Cortex of kidney (tissue), 1 donor: ENCODE measurements at places on chromosomes 4 and X.

DNA sequence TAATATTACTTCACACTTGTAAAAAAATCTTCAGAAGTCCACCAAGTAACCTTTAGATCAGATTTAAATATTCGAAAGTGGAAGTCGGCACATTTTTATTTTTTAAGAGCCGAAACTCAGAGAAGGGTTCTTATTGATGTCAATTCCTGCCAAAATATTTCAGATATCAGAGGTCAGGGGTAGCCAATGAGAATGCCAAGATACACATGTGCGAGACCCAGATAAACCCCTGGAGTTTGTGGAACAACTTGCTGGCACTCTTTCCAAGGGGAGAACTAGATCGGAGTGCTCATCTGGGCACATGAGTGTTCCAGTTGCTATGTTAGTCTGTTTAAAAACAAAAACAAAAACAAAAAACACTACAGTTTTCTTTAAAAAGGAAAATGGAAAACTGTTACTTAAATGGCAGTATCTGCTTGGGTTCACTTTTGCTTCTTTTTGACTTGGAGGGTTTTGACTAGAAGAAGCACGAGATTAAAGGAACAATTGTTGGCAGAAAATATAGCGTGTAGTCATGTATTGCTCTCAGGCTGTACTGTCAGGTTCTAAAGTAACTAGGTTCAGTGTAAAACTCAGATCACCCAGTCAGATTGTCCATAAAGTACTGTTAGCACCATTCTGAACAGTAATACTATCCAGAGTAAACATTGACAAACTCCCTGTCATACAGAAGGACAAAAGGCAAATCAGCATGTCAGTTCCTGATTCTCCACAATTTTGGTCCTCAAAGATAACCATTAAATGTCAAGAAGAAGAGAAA lies 188.0 kb upstream of the PACRGL start:
- no peak for DNase-seq

- DNase-seq, result no peak
These were observed 29.7 kb upstream of the HPSE start for GRCh38 chr4:83364312-83364711.

DNA sequence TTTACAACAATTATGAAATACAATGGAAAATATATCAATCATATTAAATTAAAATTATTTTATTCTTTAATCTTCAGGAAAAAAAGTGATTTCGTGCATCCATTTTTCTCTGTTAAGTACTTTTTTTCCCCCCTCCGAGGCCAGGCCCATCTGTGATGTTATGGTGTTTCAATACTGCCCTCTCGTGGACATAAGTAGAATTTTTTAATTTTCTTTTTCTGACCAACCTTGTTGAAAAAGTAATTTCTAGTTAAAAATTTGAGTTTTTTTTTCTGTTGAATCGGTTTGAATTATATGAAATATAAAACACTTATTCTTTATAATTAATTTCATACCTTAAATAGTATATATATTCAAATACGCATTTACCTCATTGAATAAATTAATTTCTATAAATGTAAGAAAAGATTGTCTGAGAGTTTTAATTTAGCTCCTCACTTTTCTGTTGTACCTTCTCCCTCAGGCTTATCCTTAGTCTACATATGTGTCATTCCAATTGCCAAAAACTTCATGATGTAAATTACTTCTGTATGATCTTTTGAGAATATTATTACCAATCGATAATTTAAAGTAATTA lies 175.8 kb upstream of the TECRL start:
- no peak for DNase-seq

- DNase-seq, result no peak
These were observed 13.3 kb upstream of the CDKL2 start for GRCh38 chr4:75643651-75644050.

- no peak for DNase-seq
These were observed 56.2 kb downstream of the SPATA18 start for GRCh38 chr4:52107336-52107735.

GRCh38 chr4:158998624-158999023 lies 104.3 kb upstream of the RAPGEF2 start:
- DNase-seq, result no peak

- DNase-seq, result no peak
These were observed 1720.2 kb downstream of the PCDH7 start for GRCh38 chr4:32440391-32440790.
